ENCODE measurements at places on chromosomes 4 and X. TPM values are rescaled to one million over a fixed set of nuclear protein-coding genes. Genes with fewer than 3 reads are reported as not detected.
A peak's percentile ranks its signal among the peaks of the same experiment; 100 is the strongest.

Gene FGFRL1
- total RNA-seq: 12.2 TPM

DNA sequence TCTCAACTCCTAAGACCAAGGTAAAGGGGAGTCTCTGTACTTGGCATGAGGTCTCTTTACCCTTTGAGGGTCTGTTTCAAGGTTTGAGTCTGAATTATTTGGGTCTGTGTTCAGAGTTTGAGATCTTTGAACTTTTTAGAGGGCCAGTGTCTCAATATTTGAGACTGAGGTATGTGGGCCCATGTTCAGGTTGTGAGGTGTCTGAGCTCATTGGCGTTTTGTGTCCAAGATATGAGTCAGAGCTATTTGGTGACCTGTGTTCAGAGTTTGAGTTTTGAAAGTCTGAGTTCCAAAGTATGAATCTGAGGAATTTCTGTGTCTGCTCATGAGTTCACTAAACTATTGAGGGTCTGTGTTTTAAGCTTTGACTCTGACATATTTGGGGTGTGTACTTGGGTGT, 36.7 kb upstream of the PAGE4 start:
- H3K36me3 ChIP-seq: no peaks in the 10 kb centered on the region
- DNase-seq: no peak
- H3K4me3 ChIP-seq: no peak overlapping the region

GRCh38 chr4:14943749-14944148, 58.5 kb upstream of the CPEB2 start:
- H3K36me3 ChIP-seq: no peaks in the 10 kb centered on the region
- peaks cover 17% of the 10 kb centered on the region for H3K27me3 ChIP-seq
- DNase-seq: no peak

DNA sequence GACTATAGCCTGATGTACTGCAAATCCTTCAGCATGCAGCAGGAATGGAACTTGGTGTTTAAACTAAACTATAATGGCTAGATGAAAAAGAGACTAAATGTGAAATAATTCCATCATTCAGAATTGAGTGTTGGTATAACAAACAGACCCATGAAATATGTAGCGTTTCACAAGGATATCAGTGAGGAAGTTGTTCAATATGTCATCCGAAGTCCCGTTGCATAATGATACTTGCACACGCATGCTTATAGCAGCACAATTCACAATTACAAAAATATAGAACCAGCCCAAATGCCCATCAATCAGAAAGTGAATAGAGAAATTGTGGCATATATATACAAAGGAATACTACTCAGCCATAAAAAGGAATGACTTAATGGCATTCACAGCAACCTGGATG, 20.4 kb downstream of the MECP2 start:
- H3K4me1 ChIP-seq: peaks cover 50% of the 10 kb centered on the region
- H3K27me3 ChIP-seq: no peaks in the 10 kb centered on the region
- no peak overlapping the region for H3K4me3 ChIP-seq
- no peak for DNase-seq

DNA sequence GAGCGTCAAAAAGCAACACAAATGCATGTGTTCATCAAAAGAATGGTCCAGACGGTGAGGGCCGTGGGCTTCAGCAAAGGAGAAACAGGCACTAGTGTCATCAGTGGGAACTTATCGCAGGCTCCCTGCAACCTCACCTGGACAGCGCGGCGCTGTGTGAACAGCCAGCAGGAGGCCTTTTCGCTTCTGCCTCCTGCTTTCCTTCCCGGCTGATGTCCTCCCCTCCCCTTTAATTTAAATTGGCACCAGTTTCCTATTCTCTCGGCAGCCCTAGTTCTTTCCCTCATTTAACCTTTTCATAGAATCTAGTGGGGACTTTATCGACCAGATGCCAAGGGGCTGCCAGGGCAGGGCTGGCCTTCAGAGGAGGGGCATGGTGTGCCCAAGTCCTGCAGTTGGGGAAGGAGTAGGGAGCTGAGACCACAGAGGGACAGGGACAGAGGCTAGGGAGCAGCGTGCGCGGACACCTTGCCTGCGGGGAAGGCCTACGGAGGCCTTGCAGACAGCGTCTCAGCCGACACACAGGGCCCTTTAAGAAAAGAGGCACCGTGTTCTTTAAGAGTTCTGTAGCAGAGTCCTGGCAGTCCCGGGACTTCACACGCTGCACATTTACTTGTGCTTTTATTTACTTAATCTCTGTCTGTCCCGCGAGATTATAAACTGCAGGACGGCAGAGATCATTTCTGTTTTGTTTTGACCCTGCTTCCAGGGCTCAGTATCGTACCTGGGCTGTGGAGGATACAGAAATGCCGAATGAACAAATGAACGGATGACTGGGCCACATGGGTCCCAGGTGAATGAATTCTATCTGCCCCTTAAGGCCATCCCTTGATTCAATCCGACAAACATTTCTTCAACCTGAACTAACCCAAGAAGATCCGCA, 8.4 kb upstream of the SORBS2 start:
- no peak overlapping the region for H3K27ac ChIP-seq
- no peaks in the 10 kb centered on the region for H3K36me3 ChIP-seq
- no peaks in the 10 kb centered on the region for H3K4me1 ChIP-seq
- DNase-seq: no peak

- no peaks in the 10 kb centered on the region for H3K27me3 ChIP-seq
- H3K27ac ChIP-seq: no peak overlapping the region
- no peaks in the 10 kb centered on the region for H3K36me3 ChIP-seq
- H3K4me3 ChIP-seq: no peak overlapping the region
- no peaks in the 10 kb centered on the region for H3K4me1 ChIP-seq
- DNase-seq: no peak
Observed at GRCh38 chr4:41517747-41518146, 20.2 kb upstream of the LIMCH1 start.

GRCh38 chrX:6683353-6683752, 148.4 kb upstream of the VCX3A start:
- no peak overlapping the region for H3K4me3 ChIP-seq
- H3K27me3 ChIP-seq: no peaks in the 10 kb centered on the region
- no peaks in the 10 kb centered on the region for H3K36me3 ChIP-seq
- DNase-seq: no peak
- H3K4me1 ChIP-seq: no peaks in the 10 kb centered on the region

- H3K4me1 ChIP-seq: peaks cover 4% of the 10 kb centered on the region
- no peaks in the 10 kb centered on the region for H3K27me3 ChIP-seq
- H3K27ac ChIP-seq: no peak overlapping the region
- H3K4me3 ChIP-seq: peak overlapping the region; percentile 87
- H3K36me3 ChIP-seq: peaks cover 6% of the 10 kb centered on the region
Observed at GRCh38 chrX:7925867-7926472, 1.2 kb downstream of the PNPLA4 start.

- no peaks in the 10 kb centered on the region for H3K36me3 ChIP-seq
- no peak overlapping the region for H3K27ac ChIP-seq
- H3K4me3 ChIP-seq: no peak overlapping the region
- no peak for DNase-seq
- H3K4me1 ChIP-seq: no peaks in the 10 kb centered on the region
- no peaks in the 10 kb centered on the region for H3K27me3 ChIP-seq
Observed at GRCh38 chr4:3252480-3252828, 3.5 kb downstream of the MSANTD1 start.
